Activated T-cell treated with anti-CD3 and anti-CD28 coated beads, Interleukin-2, amount 50 U/mL, for 4 hours (primary cell): ENCODE measurements at places on chromosomes 7 and 10.

GRCh38 chr10:7193369-7193768, 217.5 kb downstream of the SFMBT2 start:
- DNase-seq, result peak; percentile 23

DNA sequence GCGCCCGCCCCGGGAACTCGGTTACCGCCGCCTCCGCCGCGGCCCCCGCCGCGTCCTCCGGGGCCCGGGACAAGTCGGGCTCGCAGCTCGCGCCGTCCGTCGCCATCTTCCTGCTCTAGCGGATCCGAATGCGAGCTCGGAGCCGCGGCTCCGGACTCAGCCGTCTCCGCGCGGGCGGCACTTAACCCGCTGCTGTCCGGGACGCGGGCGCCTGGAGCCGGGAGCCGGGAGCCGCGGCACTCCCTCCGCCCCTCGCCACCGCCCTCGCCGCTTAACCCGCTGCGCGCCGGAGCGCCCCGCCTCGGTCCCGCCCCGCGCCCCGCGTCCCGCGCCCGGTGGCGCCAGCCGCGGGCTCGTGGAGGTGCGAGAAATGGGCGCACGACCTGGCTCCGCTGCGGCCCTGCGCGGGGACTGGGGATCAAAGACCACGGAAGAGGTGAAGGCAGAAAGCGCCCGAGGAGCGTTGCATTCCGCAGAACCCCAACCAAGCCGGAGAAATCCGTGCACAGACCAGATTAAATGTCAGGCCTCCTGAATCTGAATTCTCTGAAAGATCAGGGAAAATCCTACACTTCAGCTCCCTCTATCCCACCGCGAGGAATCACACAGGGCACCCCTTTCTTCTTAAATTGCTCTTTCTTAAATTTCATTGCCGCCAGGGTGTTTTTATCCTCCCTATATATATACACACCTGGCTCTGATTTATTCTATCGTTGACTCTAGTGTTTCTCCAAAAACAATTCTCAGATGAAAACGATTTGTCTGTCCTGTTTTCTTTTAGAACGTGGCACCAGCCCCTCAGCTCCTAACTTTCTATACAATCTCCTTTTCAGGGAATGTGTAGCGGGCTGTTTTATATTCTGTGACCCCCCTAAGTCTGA, at the start of gene CTTNBP2:
Gene CTTNBP2 (minus strand): TSS at position 132 of the 881 bp plus-strand sequence. CDS start 26 bp downstream, at position 106.
- DNase-seq, result no peak

GRCh38 chr7:134465491-134465890, 6.6 kb upstream of the AKR1B1 start:
- no peak for DNase-seq

DNA sequence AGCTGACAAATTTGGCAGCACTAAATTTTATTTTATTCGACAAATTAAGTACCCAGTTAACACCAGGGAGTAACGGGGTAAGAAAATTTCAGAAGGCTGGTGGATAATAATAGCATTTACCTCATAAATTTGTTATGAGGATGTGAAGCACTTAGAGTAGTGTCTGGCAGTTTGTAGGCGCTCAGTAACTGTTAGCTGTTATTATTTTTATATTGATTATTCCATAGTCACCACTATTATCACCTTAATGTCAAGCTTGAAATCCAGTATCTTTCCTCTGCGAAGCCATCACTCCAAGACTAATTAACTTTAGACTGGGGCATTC, 563 bp upstream of the COA1 start:
- no peak for DNase-seq

GRCh38 chr10:82089327-82089726, 214.3 kb downstream of the NRG3 start:
- DNase-seq, result no peak

DNA sequence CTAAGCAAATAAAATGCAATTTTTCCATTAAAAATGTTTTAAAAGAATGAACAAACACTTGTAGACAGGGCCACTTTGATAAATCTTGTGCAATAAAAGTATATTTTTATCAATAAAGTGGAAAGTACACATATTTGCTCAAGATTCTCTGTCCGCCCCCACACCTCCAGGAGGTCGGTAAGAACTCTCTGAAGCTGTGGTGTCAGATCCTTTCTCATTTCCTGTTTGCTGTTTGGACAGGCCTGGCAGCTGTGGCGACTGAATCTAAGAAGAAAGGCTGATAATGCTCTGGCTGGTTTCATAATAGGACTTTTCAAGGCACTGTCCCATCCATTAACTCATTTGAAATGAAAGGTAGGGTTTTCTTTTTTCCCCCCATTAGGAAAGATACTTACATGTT, 15.3 kb upstream of the ASB4 start:
- no peak for DNase-seq

GRCh38 chr7:123632808-123633207, 22.9 kb upstream of the LMOD2 start:
- no peak for DNase-seq
